ENCODE measurements at places on chromosomes 12 and 14.
A peak's percentile ranks its signal among the peaks of the same experiment; 100 is the strongest.

GRCh38 chr12:120651821-120652220 is 11.4 kb downstream of the CABP1 start:
- DNase-seq, result no peak

- DNase-seq, result peak; percentile 36
These were observed 25.0 kb downstream of the NTF3 start for GRCh38 chr12:5456906-5457305.

DNA sequence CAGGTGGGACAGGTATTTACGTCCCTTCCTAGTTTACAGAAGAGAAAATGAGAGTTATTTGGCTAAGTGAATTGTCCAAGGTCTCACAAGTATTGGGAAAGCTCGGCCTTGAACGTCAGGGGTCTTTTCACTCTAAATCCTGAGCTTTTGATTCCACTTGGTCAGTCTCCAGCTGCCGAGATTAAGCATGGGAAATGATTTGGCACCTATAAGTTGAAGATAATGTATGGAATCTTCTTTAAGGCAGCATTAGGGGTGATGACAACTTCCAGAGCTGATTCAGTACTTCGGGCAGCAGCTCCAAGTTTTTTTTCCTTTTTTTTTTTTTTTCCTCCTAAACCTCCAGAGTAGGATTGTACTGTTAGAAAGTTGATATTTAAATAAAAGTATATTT is 722 bp downstream of the FAM234B start:
- peak; percentile 12 for DNase-seq

- no peak for DNase-seq
These were observed 189.6 kb downstream of the AACS start for GRCh38 chr12:125254856-125255255.

DNA sequence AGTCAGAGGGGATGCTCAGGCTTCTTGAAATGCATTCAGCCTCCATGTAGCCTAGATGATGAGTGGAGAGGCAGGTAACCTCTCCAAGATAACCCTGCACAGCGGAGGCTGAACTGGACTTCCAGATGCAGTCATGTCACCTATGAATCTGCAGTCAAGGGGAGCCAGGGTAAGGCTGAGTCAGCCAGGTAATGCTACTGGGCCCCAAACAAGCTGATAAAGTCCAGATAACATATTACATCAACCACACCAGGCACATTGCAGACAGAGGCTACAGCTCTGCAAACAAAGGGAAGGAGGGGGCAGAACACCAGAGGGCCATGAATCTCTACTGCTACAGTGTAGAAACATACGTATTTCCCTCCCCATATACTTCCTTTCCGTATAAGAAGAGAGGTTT is 14.0 kb downstream of the RNASE9 start:
- no peak for DNase-seq

DNA sequence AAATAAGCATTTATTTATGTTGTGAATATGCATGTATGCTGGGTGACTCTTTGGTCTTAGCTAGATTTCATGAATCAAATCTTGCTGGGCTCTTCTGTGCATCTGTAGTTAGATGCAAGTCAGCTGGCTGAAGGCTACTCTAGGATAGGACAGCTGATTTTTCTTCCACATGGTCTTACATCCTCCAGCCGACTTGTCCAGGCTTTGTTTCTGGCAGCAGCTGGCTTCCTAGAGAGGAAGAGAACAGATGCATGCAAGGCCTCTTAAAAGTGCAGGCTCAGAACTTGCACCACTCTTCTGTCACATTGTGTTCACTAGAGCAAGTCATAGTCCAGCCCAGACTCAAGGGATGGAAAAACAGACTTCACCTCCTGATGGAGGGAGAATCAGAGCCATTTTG is 435.4 kb upstream of the STXBP6 start:
- no peak for DNase-seq
